Stimulated activated CD4-positive, alpha-beta T cell treated with anti-CD3 and anti-CD28 coated beads, Interleukin-1b, Interleukin-23, amount 100 ng/mL, for 1 hour (primary cell): ENCODE measurements at places on chromosomes 6 and 20.
A peak's percentile ranks its signal among the peaks of the same experiment; 100 is the strongest.

- DNase-seq, result no peak
These were observed 501 bp downstream of the PLCG1 start for GRCh38 chr20:41137614-41138474.

DNA sequence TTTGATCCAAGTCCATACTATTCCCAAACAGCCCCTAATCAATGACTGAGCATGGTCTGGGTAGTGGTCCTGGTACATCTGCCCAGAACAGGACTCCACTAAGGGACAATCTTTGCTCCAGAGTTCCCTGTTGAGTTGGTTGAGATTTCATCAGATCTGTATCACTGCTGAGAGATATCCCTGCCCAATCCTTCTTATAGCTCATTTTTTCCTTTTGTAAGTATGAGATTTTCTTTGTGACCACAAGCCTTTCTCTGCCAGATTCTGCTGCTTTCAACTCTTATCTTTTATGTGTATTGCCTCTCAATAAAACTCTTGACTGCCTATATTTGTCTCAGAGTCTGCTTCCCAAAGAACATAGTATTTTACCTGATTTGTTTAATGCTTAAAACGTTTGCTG is 46.2 kb upstream of the LAMA2 start:
- no peak for DNase-seq

DNA sequence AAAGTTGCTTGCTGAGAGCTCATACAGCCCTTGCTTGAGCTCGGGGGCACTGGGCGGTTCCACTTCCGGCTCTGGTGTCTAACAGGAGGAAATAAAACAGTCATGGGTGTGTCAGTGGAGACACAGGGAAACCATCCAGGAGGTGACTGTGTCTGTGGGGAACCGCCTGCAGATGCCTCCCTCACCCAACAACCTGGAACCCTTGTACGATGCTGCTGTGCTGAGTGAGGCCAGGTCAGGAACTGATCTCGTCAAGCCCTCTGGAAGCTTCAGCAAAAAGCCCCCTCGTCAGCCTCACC is 15.5 kb downstream of the TXNDC5 start:
- no peak for DNase-seq

DNA sequence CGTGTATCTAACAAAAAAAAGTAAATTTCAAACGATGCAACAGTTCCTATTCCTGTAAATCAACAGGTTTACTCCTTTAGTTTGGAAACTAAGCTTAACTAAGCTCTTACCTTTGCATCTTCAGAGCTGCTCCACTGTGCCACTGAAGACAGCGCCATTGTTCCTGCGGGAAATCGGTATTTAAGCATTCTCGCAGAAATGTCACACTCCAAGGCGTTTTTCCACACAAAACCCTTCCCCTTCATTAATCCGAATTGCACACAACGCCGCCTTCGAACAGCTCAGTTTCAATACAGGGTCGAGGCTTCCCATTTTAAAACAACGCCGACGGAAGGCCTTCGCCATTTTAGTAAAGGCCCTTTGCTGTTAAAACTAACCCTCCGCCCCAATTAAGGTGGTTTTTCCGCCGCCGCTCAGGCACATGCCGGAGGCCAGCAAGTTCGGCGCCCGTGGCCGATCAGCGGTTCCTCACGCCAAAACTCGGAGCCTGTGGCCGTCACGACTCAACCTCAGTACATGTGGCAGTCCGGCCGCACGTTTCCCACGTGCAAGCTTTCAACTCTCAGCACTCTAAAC is 35.4 kb upstream of the SYNCRIP start:
- DNase-seq, result no peak

DNA sequence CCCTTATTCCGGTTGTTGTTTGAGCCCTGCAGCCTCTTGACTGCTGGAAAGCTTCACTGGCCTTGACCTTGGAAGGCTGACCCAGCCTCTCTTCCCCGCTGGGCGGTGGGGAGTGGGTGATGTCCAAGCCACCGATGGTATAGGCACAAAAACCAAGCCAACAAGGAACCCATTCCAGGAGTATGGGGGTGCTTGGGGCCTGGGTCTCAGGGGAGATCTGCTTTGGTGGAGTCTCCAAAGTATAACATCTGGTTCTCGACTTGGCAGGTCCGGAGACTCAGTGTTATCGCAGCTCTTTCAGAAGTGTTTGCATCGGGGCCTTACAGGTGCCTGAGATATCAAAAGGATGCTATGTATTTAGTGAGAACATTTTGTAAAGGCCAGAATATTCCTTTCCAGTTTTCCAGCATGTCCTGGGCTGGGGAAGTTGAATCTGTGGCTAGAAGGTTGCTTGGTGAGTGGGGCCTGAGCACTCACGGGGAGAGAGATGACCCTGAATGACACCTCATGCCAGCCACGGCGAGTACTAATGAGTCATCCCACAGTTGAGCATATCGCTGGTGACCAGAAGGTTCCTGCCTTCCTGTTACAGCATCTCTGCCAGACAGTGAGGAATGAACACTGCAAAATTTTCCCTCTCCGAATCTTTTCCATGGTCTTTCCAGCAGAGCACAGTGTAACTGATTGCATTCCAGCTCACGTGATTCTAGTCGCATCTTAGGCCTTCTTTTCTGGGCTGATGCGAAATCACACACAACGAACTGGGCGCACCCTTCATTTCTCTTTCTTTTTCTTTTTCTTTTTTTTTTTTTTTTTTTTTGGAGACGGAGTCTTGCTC is 133.9 kb downstream of the ZDHHC14 start:
- no peak for DNase-seq

DNA sequence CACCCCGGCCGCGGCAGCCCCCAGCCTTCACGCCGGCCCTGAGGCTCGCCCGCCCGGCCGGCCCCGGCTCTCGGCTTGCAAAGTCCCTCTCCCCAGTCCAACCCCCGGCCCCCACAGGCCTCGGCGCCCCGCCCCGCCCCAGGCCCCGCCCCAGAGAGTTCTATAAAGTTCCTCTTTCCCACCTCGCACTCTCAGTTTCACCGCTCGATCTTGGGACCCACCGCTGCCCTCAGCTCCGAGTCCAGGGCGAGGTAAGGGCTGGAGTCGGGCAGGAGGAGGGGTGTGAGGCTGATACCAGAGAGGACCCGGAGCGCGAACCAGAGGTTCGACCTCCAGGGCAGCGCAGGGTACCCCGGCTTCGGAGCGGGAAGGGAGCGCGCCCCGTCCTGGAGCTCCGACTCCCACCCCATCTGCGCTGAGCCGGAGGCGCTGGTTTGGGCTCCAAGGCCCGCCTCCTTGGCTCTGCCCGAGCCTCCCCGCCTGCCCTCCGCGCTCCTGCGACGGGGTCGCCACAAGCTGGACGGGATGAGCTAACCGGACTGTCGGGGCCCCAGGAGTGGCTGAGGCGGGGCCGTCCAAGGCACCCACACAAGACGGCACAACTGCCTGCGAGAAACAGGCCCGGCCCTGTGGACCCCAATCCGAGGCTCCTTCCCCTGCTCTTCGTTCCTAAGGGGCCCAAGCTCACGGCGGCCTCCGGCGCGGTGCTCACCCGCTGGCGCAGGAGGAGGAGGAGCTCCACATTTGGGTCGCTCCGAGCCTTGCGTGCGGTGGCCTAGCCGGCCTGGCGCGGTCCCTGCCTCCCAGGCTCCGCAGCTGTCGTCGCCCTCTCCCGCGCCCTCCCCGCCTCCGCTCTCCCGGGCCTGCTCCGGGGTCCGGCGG is at the start of gene IRF4:
TSS of gene IRF4 (plus strand) at position 194 of the 882 bp plus-strand sequence. CDS start 1,401 bp downstream, outside the sequence.
- DNase-seq, result peak; percentile 76
